Mammary epithelial cell (primary cell): ENCODE measurements at places on chromosomes 16 and 17. TPM values are rescaled to one million over a fixed set of nuclear protein-coding genes. Genes with fewer than 3 reads are reported as not detected.

Gene CTRB2
- not detected in 2 replicates for total RNA-seq

Gene SYCE1L
- 10.6 and 16.4 TPM in 2 replicates for total RNA-seq

Gene CCL16
- total RNA-seq = not detected in 2 replicates

DNA sequence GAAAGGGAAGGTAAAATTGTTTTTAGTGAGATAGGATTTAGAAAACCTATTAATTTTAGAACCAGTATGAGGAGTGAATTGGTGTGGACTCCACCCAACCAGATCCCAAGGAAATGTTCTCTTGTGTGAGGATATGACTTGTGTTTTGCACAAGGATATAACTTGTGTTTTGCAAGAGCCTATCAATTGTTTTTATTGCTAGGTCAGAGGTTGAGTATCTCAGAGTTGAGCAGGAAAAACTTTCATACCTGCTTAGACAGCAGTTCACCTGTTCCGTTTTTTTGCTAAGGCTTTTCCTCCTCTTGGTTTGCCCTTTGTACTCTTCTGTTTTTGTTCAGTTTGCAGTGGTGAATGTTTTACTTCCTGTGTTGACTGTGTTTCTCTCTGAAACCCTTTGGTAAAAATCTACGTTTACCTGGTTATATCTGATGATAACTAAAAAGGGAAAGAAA, 5.1 kb downstream of the NBR1 start:
- DNase-seq = no peak

DNA sequence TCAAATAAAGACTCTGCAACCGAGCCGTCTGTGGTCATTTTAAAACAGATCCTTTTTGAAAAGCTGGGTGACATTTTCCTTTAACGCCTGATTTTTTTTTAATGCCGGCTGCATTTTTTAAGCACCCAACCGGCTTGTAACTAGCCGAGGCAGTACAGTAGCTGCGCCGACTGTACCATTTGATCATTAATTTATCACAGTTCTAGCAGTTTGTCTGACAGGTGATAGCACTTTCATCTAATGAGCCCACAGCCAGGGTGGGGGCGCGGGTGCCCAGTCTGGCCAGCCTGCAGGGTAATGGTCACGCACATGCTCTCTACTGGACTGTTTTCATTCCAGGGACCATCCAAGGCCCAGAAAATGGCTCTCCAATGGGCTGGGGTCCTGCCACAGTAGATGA, 68.8 kb downstream of the IRX5 start:
- DNase-seq = no peak

- DNase-seq = no peak
These were observed 3.7 kb upstream of the PIK3R6 start for GRCh38 chr17:8871081-8871581.

DNA sequence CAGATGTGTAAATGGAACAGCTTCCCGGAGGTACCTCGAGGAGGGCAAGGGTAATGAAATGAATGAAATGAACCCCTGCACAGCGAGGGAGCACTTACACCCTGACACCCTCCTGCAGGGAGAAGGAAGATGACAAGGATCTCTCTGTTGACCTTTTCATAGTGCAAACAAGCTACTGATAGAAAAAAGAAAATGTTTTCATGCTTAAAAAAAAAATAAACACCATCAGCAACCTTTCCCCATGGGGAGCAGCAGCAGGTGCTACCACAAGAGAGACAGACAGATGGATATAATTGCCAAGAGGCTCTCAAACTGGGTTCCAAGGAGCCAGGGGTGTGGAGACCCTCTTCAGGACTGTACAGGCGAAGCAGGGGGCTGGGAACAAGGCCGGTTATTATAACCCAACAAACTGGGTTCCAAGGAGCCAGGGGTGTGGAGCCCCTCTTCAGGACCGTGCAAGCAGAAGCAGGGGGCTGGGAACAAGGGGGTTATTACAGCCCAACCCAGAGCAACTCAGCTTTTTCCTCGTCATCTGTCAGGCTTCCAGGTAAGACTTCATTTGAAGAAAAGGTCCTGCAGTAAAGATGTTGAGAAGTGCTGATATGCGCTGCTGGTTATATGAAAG, 718 bp upstream of the RPH3AL start:
- DNase-seq = no peak
